Small intestine (tissue), 16 donors: ENCODE measurements at places on chromosomes 3 and 15.

GRCh38 chr3:9898467-9899241, 4.0 kb upstream of the IL17RE start:
- DNase-seq, result peak; percentile 57

GRCh38 chr3:62724503-62724902, 150.7 kb downstream of the CADPS start:
- no peak for DNase-seq

GRCh38 chr3:195931582-195932273, 23.4 kb upstream of the TNK2 start:
- no peak for DNase-seq

DNA sequence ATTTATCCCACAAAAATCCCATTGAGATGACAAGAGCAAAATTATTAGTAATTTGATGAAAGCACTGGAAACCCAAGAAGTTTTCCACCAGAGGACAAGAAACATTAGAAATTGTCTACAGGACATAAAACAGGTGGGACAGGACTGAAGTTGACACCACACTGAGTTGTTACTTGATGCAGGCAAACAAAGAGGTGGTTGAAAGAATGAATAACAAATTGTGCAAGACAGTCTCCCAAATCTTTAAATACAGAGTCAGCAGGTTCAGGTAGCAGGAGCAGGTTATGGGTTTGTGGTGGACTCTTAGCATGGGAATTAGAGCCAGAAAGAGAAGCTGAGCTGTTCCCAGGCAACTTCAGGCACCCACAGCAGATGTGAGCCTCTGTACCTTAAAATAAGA, 30.3 kb upstream of the ARRDC4 start:
- no peak for DNase-seq

DNA sequence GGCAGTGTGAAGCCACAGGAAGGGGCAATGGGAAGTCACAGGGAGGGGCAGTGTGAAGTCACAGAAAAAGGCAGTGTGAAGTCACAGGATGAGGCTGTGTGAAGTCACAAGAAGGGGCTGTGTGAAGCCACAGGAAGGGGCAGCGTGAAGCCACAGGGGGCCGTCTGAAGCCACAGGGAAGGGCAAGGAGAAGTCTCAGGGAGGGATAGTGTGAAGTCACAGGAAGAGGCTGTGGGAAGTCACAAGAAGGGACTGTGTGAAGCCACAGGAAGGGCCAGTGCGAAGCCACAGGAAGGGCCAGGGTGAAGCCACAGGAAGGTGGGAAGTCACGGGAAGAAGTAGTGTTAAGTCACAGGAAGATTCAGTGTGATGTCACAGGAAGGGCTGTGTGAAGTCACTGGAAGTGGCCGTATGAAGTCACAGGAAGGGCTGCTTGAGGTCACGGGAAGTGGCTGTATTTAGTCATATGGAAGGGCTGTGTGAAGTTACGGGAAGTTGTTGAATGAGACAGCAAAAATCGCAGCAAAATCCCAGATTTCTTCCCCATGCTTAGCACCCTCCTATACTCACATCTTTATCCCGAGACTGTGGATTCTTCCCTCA, 38.6 kb downstream of the GASK1A start:
- no peak for DNase-seq

DNA sequence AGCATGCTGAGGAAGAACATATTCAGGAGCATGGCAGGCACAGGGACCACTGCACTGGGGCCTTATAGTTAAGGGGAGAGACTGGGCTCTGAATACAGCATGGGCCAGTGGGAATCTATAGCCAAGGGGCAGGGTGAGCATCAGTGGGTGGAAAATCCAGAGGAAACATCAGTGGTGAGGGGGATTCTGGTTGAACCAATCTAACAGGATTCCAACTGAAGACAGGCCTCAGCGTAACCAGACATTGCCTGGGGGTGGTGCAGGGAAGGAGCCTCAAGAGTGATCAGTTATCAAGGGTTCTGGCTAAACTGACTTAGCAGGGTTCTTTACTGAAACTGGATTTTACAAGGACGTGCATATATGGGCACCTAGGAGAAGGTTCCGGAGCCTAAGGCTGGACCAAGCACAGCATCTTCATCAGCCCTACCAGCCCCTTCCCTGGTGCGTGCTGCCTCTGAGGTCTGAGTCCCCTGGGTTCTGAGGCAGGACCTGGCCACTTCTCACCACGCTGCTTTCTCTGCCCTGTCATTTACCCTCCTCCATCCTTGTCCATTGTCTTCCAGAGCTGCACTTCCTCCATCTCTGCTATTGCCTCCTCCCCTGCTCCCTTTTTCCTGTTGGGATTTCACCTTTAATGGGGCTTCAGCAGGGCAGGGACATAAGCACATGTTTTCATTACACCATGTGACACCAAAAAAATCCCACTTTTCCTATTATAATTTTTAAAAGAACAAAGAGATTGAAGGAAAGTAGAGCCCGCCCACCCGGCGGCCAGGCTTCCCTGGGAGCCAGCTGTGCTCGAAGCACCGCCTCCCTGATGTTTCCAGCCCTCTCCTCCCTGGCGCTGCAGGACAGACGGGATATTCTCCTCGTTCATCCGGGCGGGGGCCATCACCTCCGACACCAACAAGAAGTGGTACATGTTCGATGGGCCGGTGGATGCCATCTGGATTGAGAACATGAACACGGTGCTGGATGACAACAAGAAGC, 52.1 kb downstream of the DNAH1 start:
- DNase-seq, result no peak

GRCh38 chr15:32636908-32637567, 4.5 kb upstream of the SCG5 start:
- DNase-seq, result no peak

DNA sequence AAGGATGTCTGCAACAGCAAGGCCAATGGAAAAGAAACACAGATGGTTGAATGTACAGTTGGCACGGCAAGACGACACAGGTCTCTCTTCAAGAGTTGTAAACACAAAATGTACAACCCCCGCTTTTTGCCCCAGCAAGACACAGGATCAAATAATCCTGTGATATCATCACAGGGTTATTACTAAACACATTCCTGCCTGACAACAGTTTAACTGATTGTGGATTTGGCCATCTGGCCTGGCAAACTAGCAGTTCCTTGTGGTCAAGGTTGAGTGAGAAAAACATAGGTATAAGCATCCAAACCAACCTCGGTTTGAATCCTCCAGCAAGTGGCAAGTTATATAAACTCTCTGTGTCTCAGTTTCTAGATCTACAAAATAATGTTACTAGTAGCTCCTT, 23.4 kb downstream of the PARP16 start:
- no peak for DNase-seq

- DNase-seq, result no peak
These were observed 5.1 kb downstream of the PPP1R2 start for GRCh38 chr3:195537995-195538394.

DNA sequence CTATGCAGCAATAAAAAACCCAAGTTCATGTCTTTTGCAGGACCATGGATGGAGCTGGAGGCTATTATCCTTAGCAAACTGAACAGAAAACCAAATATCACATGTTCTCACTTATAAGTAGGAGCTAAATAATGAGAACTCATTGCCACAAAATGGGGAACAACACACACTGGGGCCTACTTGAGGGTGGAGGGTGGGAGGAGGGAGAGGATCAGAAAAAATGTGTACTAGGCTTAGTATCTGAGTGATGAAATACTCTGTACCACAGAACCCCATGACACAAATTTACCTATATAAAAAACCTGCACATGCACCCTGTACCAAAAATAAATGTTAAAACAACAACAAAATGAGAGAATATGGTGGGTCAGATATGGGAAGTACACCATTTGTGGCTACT, 49.6 kb upstream of the AADACL2 start:
- no peak for DNase-seq

DNA sequence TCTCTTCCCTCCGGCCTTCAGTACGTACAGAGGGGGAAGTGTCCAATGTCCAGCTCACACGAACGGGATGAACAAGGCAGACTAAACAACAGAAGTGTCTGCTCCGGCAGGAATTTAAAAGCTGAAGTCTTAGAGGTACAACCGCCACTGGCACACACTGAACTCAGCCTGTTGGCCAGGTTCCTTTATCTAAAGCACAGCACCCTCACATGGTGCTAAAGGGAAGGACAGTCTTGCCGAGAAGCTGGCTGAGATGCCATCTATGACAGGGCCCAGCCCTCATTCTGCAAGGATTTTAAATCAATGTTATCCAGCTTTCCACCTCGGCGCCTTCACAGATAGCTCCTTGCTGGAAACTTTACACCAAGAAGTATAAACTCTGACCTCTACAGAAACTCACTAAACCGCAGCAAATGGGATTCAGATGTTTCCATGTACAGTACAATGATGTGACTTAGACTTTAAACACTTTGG, 2.8 kb downstream of the ADAMTS17 start:
- DNase-seq, result peak; percentile 81

DNA sequence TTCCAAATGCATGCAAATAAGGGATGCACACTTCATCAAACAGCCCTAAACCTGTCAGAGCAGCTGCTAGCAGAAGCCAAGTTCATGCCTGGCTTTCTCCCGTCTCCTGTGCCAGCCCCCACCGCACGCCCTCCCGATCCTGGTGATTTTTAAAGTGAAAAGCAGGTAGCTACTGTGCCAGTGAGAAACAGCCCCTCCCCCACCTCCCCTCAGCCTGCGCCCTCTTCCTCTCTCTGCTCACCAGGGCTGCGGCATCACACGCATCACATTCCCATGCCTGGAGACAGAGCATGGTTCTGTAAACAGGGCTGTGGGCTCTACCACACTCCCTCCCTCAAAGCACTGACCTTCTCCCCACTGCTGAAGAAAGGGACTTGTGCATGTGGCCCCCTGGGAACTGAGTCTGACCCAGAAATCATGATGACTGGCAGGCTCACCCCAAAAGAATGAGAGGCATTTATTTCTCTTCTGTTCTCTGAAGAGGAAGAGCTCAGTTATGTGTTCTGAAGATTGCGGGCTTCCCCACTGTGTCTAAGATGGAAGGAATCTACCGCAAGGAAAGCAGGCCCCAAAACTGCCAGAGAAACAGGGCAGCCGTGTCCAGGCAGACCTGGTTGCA, 14.5 kb upstream of the SLC6A1 start:
- no peak for DNase-seq

DNA sequence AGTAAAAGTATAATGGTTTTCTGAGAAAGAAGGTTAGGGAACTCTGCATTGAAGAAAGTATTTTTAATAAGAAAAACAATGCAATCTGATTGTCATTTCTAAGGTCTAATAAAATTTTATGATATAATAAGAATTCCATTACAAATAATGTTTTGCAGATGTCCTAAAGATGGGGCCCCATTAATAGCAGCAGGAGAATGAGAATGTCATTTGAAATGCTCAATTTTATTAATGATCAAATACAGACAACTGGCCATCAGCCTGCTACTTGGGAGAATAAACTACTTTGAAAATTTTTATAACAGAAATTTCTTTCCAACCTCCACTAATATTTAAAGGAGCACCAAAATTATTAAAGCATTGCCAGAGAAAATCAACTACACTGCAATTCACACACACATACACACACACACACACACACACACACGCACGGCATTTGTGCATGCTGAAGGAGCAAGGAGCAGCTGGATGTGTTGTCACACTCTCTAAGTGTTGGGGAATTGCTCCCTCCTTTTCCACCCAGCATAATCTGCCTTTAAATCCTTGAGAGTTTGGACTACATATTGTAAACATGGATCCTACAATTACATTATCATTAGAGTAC, 109.5 kb downstream of the THRB start:
- no peak for DNase-seq

- no peak for DNase-seq
These were observed 152.4 kb downstream of the LEKR1 start for GRCh38 chr3:156978481-156978961.

DNA sequence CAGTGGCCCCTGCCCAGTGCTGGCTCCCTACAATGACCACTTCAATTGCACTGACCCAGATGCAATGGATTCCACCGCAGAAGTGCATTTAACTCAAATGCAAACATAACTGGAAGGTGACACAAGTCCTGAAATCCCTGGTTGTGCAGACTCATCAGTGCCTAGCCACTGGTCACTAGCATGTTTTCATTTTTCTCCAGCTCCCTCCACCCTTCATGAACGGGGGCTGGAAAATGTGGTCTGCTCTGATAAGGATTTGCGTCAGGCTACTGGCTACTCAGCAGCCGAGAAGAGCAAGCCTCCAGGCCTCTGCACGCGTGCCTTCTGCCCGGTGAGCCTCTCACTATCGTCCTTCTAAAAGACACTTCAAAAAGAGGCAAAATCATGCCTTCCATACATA, 27.4 kb upstream of the FURIN start:
- DNase-seq, result no peak

DNA sequence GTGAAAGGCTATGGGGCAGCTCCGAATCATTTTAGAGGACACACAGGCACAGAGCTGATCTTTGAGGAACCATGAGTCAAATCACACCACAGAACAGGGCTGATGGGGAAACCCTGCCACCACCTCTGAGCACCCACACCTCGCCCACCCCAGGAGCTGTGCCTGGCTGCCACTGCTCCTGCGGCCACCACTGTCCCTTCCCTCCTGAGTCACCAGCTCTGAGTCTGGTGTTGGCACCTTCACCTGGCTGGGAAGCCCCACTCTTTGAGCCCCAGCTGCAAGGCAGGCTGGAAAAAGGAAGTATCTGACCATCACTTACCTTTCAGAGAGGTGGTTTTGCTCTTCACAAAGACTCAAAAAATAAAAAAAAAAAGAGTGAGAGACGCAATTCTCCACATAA, 63.6 kb upstream of the MEF2A start:
- no peak for DNase-seq

DNA sequence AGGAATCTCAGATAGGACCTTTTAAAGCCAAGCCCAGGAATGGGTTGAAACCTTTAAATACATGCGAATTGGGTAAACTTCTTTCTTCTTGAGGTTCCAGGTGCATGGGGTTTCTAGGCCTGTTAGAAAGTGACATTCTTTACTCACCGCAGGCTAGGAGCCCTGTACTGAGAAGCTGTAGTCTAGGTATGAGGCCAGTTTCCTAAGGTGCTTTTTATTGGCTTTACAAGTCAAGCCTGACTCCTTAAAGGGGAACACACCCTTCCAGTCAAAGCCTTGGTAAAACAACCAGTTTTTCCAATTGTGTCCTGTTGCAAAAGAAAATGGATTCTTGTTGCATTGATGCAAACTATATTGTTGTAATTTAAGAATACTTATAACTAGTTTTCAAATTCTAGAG, 76.1 kb upstream of the ATP11B start:
- DNase-seq, result peak; percentile 41

DNA sequence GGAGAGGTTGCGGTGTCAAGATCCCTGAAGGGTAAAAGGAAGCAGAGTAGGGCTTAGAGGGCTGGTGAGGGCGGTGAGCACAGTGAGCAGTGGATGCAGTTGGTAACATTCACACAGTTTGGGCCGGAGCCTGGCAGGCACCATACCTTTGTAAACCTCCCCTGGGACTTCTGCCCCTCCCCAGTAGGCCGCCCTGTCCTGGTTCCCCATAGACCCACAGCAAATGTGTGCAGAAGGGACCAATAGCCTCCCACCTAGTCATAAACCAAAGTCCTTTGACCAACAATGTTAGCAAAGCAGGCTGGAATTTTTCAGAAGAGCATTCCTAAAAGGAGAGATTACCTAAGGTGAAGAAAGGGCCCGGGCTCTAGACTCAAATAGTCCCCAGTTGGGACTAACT, 1.7 kb upstream of the PHGR1 start:
- peak; percentile 83 for DNase-seq

GRCh38 chr3:160980740-160981139, 124.4 kb downstream of the B3GALNT1 start:
- no peak for DNase-seq
